ENCODE measurements at places on chromosomes 5 and 9.

GRCh38 chr9:69805962-69806515 is 14.6 kb upstream of the CFAP95 start:
- no peak for DNase-seq

DNA sequence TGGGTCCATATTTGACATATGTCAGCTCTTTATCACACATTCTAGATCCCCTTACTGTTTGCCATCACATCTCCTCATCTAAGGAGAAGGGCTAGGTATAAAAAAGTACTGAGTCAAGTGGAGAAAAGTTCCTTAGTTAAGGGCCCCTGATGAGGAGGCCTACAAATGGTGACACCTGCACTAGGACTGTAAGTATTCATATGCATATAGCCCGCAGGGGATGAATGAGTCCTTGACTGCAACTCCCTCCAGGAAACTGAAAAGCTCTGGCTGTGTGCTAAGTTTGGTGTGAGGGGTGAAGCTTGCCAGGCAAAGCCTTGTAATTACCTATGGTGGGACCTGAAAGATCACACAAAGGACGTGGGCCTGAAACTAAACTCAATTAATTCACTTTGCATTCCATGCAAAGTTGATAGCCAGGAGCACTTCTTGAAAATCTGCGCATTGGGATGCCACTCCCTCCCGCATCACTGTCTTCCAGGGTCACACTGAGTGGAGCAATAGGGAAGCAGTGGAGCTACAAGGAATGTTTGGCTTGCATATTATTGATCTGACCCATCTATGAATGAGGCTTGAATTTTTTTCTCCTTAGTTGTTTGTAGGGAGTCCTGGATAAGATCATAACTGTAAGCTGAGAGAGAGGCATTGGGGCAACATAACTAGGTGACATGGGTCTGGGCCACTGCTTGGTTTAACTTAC is 11.9 kb upstream of the EQTN start:
- no peak for DNase-seq

DNA sequence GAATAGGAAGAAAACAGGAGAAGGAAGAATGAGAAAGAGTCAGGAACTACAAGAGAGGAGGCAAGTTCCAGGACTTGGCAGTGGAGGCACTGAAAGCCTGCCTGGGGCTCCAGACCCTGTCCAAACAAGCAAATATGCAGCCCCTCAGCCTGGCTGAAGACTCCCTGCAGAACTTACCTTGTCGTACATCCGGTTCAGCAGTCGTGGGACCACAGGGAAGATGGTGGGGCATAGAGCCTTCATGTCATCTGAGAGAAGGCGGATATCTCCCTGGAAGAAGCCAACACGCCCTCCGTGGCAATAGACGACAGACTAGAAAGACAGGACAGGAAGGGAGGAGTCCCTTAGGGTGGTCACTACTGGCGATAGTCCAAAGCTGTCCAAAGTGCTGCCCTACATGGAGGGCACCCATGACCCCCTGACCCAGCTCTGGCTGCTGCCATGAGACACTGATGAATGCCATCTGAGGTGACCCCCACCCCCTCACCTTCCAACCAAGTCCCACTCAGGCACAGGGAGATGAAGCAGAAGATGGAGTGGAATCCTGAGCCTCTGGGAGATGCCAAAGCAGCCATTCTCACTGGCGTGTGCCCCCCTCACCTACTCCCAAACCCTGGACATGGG is 27.7 kb upstream of the MEIKIN start:
- DNase-seq: no peak

GRCh38 chr5:79727451-79728355 is 38.1 kb downstream of the CMYA5 start:
- no peak for DNase-seq

DNA sequence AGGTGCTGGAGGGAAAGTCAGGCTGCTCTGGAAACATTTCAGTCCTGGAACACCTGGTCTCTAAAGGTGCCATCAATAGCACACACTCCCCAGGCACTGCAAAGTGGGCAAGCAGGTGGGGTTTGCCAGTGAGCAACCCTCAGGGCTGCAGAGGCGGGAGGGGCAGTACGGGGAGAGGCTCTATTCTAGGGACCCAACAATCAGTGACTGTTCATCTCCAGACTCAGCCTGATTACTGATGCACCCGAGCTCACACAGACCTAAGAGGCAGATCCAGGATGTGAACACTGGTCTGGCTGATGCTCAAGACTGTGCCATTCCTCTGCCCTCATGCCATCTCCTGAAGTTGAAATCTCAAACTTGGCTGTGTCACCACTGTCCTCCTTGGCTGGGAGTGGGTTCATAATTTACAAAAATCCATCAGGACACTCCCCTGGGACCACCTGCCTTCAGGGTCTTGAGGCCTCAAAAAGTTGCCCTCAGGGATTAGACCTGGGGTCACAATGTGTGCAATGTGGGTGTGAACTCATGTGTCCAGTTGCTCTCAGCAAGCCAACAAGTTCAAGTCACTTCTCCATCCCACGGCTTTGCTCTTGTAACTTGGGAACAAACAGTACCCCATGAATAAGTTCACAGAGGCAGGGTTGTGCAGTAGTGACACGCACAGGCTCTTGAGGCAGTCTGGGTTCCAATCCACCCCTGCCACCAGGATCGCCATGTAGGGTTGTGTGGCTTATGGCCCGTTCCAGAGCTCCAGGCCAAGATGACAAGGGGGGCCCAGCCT is 19.9 kb upstream of the KCNMB1 start:
- DNase-seq: no peak

GRCh38 chr5:17748941-17749340 is 114.7 kb downstream of the TAF11L14 start:
- no peak for DNase-seq

- no peak for DNase-seq
Observed at GRCh38 chr5:107389775-107390148, 281.0 kb downstream of the EFNA5 start.

DNA sequence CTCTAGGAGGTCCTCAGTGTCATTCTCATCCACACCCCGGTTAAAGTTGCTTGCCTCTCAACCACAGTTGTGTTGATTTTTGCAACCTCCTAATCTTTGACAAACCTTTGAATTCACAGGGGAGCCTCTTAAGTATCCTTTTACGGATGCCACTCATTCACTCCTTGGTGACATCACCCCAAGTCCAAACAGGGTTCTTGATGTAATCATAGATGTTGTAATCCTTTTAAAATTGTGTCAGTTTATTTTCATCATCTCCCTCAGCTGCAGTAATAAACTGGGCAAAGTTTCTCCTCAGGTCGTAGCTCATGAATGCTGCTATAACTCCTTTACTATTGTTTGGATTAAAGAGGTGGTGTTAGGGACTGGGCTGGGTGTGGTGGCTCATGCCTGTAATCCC is 637.2 kb upstream of the NUDT12 start:
- no peak for DNase-seq

GRCh38 chr9:113558632-113559502 is 95.3 kb downstream of the RGS3 start:
- no peak for DNase-seq

DNA sequence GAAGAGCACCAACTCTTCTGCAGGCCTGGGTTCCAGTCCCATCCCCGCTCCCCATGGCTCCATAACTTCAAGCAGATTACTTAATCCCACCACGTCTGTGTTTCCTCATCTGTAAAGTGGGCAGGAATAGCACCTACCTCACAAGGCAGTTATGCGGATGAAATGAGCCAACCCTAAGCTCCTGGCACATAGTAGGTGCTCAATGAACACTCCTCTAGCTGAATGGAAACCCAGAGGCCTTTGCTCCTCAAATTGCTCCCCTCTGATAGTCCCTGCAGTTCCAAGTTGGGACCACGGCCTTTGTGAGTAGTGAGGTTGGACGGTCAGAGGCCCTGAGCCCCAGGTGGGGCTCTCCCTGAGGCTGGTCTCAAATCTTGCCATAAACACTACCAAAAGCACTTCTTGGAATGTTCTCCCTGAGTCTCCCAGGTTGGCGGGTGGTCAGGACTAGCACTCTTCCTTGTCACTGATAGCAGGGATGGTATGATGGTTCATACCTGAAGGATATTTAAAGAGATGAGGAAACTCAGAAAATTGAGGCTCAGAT is 35.5 kb upstream of the SYNPO start:
- no peak for DNase-seq
